Astrocyte of the spinal cord (primary cell): ENCODE measurements at places on chromosomes 5 and 9.
A peak's percentile ranks its signal among the peaks of the same experiment; 100 is the strongest.

DNA sequence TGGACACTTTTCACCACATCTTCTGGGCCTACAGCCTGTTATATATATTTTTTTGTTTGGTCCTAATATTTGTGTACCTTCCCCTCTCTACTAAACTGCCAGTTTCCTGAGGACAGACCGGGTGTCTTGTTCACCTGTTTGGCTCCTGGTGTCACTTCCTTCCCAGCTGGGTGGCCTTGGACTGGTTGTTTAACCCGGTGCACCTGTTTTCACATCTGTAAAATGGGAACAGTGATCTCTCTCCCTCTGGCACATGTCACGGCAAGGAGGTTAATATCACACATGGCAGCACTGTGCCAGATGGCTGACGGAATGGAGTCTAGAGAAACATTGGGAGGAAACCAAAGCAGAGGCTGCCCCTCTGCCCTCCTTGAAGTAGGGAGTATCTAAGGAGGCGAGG, 79.7 kb downstream of the DAB2IP start:
- no peak for DNase-seq

GRCh38 chr5:149893403-149893931, 51.1 kb downstream of the PDE6A start:
- DNase-seq: no peak

GRCh38 chr9:99509900-99510535, 287.9 kb downstream of the SEC61B start:
- DNase-seq: no peak

- DNase-seq: peak; percentile 61
Observed at GRCh38 chr5:139747583-139748504, 47.8 kb upstream of the PSD2 start.

DNA sequence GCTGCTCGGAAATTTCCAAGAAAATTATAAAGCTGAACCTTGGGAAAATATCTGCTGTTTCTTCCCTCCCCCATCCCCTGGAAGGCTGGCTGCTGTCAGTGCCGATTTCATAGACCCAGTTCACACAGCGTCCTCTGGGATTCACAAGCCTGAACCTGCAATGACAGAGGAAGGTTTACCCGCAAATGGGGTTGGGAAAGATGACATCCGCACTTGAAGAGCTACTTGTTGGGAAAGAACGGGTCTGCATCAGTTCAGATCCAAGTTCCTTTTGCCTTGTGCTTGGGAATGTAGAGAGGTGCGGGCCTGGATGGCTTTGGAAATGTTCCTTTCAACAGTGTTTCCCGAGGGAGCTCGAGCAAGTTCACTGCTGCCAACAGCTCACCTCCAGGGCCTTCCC, 13.9 kb downstream of the PCDH12 start:
- no peak for DNase-seq

- no peak for DNase-seq
Observed at GRCh38 chr5:85628153-85628552, 989.6 kb upstream of the COX7C start.

DNA sequence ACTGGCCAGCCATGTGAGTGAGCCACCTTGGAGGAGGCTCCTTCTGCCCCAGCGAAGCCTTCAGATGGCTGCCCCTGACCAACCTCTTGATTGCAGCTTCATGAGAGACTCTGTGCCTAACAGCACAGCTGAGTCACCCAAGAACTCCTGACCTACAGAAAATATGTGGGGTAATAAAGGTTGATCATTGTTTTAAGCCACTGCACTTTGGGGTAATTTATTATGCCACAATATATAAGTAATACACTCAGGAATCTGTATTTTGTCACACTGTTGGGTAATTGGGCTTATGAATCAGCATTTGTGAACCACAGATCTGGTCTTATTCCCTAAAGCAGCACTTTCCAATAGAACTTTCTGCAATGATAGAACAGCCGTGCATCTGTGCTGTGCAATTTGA, 24.4 kb upstream of the VDAC1 start:
- DNase-seq: peak; percentile 90

DNA sequence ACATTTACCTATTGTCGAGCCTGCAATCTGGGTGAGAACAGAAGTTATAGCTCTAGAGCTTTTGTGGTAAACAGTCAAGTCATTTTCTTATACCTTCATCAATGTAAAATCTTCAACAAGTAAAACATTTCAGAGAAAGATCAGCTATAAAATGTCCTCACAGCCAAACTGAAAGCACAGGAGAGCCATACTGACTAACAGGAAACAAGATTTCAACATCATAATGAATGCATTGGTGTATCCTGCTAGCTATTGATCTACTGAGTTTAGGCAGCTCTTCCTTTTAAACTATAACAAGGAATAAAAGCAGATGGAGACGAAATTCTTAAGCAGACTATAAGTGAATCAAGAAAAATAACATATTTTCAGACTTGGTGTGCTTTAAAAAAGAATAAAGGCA, 1522.9 kb upstream of the WWC1 start:
- no peak for DNase-seq

DNA sequence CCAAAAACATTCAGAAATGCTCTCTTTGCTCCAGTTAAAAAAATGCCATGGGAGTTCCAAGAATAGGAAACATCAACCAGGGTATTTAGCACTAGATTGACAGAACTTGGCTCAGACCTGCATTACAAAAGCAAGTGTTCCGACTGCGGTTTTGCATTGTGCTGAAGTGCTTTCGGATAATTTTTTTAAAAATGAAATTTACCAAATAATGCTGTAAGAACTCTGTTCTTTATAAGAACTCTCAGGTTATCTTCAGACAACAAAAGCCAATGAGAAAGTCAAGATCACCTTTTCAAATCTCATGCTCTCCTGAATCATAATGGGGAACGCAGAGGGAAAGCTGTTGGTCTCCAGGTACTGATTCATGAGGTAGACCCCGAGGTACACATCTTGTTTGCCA, 483 bp upstream of the PLPP6 start:
- no peak for DNase-seq

DNA sequence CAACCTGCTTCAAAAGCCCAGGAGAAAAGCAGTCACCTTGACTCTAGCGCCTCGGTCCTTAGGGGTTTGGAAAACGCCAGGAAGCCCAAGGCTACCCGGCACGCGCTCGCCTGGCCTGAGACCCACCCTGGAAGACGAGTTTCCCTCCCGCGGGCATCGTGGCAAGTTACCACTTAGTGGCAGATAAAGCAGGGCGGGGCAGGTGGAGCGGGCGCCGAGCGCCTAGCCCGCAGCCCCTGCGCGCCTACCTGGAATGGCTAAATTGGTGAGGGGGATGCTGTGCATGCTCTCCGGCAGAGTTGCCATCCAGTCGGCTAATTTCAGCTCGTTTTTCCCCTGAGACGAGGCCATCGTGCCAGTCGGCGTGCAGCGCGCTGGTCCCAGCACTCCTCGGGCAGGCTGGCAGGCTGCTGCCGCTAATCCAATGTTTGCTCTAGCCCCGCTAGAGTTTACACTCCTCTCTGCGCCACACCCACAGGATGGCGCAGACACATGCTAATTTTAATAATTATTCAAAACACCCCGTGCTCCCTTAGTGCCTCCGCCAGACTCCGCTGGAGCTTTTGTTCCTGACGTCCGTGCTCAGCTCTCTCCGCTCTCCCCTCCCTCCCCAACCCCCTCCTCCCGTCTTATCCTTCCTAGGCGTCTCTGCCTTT, at the start of gene PLCXD3:
Gene PLCXD3 (minus strand): TSS at position 426 of the 656 bp plus-strand sequence. CDS start 75 bp downstream, at position 351.
- DNase-seq: peak; percentile 4

DNA sequence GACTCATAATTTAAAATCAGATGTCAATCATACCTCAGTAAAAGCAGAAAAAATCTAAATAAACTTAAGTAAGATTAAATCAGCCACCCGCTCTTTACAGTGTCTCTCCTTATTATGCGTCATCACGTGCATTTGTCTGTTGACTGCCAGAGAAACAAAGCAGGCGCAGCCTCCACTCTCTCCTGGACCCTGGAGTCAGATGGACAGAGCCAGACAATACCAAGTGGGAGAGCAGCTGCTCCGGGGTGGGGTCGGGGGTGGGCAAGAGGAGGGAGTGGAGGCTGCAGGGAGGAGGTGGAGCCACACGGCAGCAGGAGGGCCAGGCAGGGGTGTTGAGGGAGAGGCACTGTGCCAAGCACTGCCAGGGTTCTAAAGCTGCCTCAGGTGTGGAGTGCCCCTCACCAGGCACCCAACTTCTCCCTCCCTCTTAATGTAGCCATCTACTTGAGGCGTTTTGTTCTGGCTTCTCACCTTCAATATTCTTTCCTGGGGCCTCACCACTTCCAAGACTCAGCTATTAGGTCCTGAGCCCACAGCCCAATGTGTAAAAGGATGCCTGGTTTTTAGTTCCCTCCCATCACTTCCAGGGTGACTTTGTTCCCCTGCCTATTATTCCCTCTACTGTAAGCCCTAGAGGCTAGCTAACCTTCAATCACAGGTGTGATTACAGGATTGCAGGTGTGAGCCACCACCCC, 96.3 kb downstream of the GLDC start:
- DNase-seq: no peak

DNA sequence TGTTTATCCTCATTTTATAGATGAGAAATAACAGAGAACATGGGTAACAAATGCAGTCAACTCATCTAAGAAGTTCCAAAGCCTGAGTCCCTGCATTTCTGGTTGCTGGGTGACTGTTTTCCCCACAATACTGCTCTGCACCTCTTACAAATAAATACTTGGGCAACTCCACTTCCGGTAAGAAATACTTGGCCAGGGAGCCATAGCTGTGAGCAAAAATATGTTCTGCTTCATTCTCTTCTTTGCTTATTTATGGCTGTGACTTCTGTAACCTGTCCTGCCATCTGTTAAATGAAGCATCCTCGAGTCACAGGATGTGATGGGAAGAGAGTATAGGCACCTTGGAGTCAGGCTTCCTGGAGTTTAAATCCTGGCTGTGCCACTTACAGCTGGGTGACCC, 49.9 kb downstream of the GDNF start:
- no peak for DNase-seq

GRCh38 chr5:57349214-57349613, 133.4 kb downstream of the ACTBL2 start:
- DNase-seq: no peak

DNA sequence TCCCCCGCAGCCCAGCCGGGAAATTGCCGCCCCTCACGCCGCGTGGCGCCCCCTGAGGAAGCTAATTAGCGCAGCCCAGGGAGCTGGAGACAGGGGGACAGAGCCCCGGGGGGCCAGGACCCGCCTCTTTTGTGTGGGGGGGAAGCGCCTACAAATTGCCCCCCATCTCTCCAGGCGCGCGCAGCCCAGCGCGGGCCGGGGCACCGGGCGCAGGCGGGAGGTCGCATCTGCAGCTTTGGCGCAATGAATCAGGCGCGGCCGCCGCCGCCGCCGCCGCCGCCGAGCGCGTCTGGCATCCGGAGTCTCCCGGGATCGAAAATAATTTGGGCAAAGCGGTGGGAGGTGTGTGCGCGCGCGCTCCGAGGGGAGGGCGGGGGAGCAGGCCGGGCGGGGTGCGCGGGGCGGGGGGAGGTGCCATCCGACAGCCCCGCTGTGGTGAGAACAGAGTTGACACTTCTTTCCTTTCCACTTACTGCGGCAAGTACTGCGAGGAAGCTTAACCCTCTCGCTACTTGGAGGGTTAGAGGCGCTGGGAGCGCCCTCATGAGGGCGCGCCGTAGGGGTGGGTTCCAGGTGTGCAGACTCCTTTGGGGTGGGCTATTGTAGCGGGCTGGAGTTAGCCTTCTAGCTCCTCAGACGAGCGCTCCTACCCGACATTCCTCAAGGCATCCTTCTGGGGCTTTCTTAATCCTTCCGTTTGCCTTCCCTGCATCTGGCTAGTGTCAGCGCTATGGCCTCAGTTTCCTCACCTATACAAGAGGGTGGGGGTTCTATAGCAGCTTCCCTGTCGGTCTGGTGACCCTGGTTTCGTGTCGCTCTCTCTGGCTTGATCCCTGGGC, 63.1 kb downstream of the CXXC5 start:
- DNase-seq: peak; percentile 45

- DNase-seq: peak; percentile 59
Observed at GRCh38 chr5:127875235-127876021, 172.2 kb downstream of the CCDC192 start.

- no peak for DNase-seq
Observed at GRCh38 chr9:87609002-87609401, 111.3 kb downstream of the DAPK1 start.

- no peak for DNase-seq
Observed at GRCh38 chr5:5116956-5117355, 23.2 kb upstream of the ADAMTS16 start.

GRCh38 chr5:78557601-78558000, 91.0 kb downstream of the LHFPL2 start:
- DNase-seq: no peak

DNA sequence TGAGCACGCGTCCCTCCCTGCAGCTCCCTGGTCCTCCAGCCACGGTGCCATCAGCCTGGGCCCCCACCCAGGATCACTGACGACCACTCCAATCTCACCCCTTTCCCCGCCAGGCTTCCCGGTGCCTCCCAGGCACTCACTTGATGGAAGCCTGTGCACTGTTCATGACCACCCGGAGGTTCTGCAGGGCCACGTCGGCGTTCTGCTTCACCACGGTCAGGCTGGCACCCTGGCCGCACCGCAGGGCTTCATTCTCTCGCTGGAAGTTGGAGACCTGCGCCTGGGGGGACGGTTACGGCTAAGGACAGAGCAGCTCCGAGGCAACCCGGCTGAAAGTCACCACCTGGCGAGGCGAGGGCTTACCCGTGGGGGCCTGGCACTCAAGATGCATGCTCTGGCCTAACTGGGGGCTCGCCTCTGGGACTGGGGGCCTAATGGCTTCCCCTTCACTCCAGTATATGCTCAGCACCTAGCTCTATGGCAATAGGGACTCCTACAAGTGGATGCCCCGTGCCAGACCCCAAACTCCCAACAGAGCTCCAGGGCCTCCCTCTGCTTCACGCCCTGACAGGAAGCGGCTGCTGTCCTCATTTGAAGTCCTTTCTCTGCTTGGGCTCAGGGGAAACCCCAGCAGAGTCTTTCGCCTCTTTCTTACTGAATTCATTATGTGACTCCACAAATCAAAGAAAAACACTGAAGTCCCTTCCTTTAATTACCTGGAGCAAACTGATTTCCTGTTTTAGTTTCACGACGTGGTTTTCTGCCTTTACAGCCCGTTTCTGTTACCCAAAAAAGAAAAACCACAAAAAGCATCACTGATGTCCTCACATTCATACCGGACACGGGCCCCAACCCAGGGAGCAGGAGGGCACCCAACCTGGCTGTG, 4.2 kb upstream of the SNAPC4 start:
- no peak for DNase-seq

GRCh38 chr5:4873652-4874051, 266.5 kb upstream of the ADAMTS16 start:
- no peak for DNase-seq

DNA sequence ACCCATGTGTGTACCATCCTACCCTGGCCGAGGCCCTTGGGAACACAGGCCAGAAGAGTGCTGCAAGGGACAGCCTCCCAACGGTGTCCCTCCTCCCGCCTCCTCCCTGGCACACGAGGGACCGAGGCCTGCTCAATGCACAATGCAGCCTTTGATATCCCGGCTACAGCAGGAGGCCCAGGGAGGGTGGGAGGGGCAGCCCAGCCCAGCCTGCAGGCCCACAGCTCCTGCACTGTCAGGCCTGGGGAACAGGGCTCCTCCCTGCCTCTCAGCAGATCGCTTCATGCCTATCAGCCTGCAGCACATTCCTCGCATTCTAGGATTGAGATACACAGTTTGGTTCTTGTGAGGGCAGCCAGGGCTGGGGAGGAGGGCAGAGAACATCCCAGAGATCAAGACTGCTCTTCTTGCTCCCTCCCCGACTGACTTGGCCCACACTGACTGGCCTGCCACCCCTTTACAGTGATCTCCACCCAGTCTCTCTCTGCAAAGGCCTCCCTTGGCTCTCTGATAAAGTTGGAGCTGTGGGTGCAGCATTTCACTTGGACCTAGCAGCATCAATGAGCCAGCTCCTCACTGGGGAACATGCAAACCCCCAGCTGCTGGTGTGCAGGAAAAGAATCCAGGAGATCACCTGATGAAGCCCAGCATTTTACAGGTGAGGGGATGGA, at the start of gene SH3TC2:
Gene SH3TC2 (minus strand): TSS at position 46 of the 671 bp plus-strand sequence. CDS start 40 bp downstream, at position 6.
- peak; percentile 52 for DNase-seq

- no peak for DNase-seq
Observed at GRCh38 chr9:132108728-132109127, 29.1 kb upstream of the MED27 start.
